Activated naive CD4-positive, alpha-beta T cell treated with anti-CD3 and anti-CD28 coated beads, Interleukin-2, amount 50 U/mL, for 16 hours (primary cell): ENCODE measurements at places on chromosomes 3 and 15.
A peak's percentile ranks its signal among the peaks of the same experiment; 100 is the strongest.

DNA sequence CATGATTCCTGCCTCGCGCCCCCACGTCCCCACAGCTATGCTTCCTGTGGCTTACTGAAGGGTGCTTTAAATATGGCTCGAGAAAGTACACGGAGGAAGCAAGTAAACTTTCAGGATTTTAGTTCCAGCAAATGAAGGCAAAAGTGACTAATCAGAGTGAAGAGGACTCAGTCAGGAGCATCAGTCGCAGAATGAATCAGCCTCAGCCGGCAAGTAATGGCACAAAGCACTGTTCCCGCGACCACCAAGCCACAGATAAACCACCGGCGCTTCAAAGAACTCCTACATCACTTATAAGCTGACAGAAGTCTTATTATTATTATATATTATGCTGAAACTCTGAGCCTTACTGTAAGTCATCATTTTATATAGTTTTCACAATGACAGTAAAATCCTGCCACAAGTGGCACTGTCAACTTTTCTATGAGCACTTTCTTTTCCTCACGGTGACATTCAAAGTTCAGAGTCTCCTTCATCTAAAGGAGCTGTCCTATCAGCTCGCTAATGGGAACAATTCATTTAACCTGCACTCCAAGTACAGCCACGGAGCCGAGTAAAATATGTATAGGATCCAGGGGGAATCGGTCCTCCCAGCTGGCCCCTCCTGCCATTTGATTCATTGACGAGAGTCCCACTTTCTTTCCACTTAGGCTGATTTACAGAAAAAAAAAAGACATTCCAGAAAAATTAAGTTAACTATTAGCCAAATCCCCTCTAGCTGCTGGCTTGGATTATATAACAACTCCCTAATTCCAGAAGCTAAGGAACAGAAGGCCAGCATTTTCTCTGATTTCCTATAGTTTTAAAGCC, 217.0 kb upstream of the ICE2 start:
- DNase-seq = peak; percentile 86

GRCh38 chr15:84814916-84815315, 2.2 kb upstream of the ALPK3 start:
- DNase-seq = no peak

GRCh38 chr3:71919572-71919971, 134.6 kb upstream of the PROK2 start:
- DNase-seq = no peak

DNA sequence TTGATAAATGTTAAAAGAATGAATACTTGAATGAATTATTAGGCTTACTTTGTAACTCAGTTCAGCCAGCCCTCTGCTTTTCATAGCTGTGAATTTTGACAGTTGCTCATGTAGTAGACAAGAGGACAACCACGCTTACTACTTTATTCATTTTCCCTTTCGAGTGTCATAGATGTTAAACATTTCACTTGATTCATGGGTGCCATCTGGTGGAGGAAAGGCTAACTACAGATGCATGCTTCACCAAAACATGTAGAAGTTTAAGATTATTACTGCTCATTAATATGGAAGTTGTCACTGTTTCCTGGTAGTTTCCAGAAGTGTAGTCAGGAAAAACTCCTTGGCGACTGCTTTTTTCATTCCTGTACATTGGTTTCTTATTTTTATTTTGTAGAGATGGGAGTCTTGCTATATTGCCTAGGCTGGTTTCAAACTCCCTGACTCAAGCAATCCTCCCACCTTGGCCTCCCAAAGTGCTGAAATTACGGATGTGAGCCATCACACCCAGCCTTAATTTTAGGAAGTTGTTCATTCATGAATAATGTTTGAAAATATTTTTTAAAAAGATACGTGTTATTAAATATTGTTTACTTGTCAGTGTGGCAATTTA, 163.2 kb downstream of the B3GALNT1 start:
- peak; percentile 69 for DNase-seq

DNA sequence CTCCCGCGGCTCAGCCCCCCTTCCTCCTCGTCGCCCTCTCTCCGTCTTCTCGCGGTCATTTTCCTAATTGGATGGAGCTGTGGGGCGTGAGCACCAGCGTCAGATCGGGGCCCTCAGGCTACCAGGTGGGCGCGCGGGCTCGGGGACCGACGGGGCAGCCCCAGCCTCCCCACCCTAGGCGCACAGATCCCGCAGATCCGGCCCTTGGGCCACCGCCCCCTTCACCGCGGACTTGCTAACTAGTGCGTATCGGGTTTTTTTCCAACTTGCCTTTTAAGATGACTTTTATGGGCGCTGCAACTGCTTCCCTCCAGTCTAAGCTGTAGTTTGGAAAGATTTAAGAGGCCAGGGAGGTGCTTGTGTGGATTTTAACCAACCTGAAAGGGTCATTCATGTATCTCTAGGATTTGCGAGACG, 1.3 kb downstream of the ZNF710 start:
- DNase-seq = peak; percentile 38

DNA sequence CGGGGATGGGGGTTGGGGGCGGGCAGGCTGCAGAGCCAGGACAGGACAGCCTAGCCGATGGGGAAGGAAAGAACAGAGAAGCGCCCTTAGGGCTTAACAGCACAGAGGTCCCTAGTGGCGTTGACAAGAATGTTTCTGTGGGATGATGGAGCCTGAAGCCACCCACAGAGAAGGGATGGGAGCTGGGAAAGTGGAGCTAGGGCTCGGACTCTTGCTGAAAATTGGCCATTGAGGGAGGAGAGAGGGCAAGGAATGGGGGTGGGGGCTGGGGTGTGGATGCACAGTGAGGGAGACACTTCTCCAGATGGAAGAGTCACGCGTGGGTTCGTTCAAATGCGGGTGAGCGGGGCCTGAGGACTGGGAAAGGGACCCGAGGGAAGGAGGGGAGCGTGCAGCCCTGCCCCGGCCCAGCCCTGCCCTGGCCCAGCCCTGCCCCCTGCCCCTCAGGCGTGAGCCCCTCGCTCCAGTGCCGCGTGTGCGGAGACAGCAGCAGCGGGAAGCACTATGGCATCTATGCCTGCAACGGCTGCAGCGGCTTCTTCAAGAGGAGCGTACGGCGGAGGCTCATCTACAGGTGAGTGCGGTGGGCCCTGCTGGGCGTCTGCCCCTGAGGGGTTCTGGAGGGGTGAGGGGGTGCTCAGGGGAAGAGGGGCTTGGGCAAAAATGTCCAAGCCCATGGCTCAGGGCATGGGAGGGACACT, 832 bp downstream of the NR2E3 start:
- DNase-seq = no peak

GRCh38 chr15:39942101-39942752, 8.3 kb downstream of the EIF2AK4 start:
- no peak for DNase-seq

- no peak for DNase-seq
Observed at GRCh38 chr3:117281371-117281770, 571.8 kb downstream of the TUSC7 start.

- no peak for DNase-seq
Observed at GRCh38 chr3:71000483-71000882, 583.0 kb downstream of the FOXP1 start.

- DNase-seq = no peak
Observed at GRCh38 chr3:14991818-14992612, 44.6 kb downstream of the NR2C2 start.

DNA sequence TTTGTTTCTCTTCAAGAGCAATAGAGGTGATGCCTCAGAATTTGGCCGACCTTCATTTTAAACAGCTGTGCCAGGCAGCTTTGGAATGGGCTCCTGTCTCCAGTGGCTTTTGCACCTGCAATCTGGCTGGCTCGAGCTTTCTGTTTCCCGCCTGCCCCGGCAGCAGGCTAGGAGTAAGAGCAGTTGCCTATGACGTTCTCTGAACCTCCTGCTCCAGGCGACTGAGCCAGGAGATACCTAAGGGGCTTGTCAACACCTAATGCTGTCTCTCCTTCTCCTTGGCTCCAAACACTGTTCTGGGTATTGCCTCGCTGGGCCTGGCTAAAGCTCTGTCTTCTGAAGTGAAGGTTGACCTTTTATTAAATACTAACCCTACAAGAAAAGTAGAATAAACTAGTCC, 229.9 kb downstream of the LRRN1 start:
- DNase-seq = no peak

GRCh38 chr15:70768257-70768883, 5.0 kb upstream of the UACA start:
- no peak for DNase-seq

DNA sequence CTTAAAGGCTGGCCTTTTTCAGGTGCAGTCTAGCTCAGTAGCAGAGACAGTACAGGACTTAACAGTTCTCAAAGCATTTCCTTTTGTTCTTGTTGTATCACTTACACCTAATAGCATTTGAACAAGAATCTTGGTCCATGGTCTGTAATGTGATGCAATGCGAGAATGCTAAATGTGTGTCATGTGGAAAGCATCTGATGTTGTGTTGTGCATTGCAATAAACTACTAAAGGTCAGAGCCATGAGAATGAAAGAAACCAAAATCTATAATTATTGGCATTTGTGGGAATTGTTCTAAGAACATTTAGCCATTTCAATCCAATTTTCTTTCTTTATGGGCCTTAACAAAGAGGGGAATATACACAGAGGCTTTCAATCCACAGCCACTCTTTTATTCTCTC, 324.5 kb upstream of the ROBO2 start:
- no peak for DNase-seq

- DNase-seq = no peak
Observed at GRCh38 chr15:64985366-64986033, 4.2 kb downstream of the SPG21 start.

DNA sequence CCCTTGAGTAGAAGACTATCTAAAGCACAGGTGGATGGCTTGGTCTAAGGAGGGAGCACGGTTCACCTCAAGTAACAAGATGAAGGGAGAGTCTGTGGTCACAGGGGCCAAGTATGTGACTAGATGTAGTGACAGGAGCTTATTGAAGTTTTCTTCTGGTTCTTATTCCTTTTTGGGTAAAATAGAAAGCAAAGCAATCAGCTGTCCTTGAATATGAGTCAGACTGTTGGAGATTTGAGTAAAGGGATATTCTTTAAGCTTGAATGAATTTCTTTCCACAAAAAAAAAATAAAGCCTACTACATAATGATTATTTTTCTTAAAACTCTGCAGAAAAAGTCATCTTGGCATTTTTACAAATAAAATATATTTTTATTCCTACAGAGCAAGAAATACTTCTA, 1.5 kb upstream of the CNTN6 start:
- no peak for DNase-seq

GRCh38 chr3:151795276-151795675, 18.6 kb upstream of the AADAC start:
- no peak for DNase-seq

DNA sequence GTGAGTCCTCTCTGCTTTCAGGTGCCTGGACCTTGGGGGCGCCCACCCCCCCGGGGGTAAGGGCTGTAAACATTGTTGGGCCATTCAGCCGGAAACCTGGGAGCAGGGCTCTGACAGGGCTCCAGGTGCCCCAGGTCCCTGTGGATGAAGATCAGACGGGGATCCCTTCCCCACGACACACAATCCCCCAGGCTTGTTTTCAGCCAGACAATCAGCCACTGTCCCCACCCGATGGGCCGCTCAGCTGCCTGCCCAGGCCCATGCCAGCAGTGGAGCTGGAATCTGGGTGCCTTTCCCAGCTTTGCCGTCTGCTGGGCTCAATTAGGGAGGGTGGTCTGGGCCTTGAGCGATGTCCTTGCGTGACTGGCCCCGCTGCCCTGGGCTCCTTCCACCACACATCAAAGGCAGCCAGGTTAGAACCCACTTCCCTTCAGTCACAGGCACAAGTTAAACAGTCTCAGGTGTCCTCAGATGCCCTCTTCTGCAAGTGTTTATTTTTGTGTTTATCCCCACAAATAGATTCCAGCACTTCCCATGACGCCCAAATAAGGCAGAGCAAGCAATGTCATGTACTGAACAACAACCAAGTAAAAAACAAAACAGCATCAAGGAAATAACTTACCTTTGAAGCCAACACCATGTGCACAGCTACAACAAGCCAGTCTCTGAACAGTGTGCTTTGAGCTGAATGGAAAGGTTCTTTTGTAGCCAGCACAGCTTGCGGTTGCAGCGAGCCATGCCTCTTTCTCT, 77.0 kb upstream of the ALDH1A3 start:
- no peak for DNase-seq
